Activated CD4-positive, CD25-positive, alpha-beta regulatory T cell (primary cell): ENCODE measurements at places on chromosomes 12 and 14.

- no peak for DNase-seq
Observed at GRCh38 chr14:38257507-38257906, 1.6 kb upstream of the CLEC14A start.

GRCh38 chr12:14525964-14526363 is 41.7 kb downstream of the PLBD1 start:
- no peak for DNase-seq

- DNase-seq: no peak
Observed at GRCh38 chr14:89304561-89304960, 112.5 kb downstream of the FOXN3 start.

DNA sequence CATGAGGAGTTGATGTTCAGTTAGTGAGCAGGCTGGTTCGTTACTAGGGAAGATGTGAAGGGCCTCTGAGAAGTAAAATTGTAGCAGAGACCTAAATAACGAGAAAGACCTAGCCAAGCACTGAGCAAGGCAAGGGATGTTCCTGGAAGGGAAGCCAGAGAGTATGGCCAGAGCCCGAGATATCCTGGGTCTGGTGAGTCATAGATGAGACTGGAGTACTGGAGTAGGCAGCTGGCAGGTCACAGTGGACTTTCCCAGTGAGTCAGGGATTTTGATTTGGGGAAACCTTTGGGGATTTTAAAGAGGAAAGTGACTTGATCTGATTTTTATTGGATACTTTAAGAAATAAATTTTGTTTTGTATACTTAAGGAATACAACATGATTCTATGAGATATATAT is 369.0 kb downstream of the DIO2 start:
- no peak for DNase-seq

- DNase-seq: no peak
Observed at GRCh38 chr14:68676511-68676943, 116.3 kb downstream of the ZFP36L1 start.

DNA sequence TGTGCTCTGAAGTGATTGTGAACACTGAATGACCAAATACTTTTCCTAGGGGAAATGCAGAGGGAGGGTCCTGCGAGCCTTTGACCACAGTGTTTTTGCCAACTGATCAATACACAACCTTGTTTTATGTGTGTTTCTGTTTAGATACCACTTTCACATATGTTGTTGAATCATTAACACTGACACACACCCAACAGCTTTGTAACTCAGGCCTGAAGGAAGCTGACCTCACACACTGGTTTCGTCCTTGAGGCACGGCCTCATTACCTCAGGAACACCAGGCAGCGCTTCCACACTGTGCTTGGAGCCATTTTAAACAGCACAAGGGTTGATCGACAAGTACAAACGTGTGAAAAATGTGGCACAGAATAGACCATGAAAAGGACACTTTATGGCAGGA is 60.0 kb downstream of the PPFIBP1 start:
- DNase-seq: no peak

DNA sequence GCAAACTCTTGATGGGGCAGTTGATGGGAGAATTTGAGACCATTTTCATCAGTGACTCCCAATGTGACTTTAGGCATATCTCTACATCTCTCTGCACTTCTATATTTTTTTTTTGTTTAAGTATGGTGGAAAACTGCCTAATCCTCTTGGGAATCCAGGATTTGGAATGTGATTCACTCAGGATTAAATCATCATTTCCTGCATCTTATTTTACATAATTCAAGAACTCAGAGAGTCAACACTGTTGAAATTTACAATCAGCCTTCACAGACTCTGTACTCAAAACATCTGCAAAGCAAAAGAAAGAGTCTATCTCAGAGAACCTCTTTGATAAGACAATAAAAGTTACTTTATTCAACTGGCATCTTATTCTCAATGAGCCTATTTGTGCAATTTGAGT is 260.7 kb upstream of the NOS1 start:
- DNase-seq: no peak

DNA sequence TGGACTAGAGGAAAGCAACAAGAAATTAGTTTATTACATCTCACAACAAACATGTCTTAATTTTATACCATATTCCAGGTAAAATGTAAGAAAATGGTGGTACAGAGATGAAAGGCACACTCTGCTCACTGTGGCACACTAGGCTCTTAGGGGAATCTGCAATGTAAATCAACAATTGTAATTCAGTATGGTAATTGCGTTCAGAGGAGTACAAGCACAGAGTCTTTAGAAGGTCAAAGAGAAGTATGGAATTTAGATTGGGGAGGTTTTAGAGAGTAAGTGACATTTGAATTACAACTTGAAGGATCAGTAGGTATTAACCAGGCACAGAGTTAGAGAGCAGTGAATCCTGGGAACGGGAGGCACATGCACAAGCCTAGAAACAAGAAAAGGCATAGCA is 694.0 kb upstream of the USP15 start:
- DNase-seq: no peak

DNA sequence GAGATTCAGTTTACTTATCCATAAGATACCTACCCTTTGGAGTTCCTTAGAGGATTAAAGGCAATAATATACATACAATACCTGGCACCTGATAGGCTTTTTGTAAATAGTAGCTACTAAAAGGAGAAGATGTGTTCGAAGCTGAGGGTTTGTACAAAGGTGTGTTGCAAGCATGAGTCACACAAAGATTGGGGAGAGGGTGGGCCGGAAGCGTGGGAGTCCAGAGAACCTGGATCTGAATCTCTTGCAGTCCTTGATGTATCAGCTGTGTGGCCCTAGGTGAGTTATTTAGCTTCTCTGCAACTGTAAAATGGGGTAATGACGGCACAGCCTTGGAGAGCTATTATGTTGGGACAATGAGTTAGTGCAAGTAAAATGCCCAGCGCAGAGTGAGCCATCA is 61.6 kb upstream of the PSMC1 start:
- no peak for DNase-seq

DNA sequence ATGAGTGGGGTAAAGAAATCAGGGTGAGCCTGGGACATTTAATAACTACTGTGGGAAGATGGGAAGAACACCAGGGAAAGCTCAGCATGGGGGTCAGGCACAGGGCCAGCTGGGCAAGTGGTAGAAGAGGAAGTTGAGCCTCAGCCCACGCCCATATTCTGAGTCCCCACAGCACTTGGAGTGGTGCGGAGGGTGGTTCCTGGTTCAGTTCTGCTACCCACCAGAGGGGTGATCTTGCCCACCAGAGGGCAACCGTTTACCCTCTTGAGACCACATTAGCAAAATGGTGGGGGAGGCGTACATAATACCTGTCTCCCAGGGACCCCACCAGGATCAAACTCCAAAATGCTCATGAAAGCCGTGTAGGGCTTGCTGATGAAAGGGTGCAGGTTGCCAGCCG is 16.8 kb upstream of the ANKRD33 start:
- DNase-seq: no peak

DNA sequence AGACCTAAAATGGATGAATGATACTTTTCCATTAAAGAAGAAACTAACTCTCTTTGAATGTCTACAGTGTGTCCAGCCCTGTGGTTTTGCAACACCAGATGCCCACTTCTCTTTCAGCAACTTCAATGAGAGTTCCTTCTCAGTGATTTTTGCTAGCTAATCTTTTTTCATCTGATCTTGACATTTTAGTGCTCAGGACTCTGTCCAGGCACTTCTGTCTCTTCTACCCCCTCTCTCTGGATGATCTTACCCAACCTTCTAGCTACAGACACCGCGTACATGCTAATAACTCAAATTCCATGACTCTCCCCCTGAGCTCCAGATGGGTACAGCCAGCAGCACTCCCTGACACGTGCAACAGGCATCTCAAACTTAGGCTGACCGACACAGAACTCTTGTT is 161.1 kb upstream of the FOXN3 start:
- DNase-seq: no peak

DNA sequence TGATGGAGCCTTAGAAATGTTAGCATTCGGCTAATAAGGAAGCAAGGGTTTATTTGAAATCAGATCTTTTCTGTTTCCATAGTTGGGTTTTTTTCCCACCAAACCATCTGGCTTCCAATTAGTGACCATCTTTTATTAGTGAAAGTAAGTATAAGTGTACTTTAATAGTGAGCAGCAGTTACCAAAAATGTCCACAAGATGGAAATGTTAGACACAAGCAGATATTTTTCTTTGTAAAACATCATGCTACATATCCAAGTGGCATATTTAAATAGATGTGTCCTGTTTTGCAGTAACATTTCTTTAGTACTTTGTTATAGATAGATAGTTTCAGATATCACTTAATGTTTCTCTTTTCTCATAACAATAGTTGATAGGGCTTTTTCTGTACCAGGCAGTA is 28.8 kb downstream of the YEATS4 start:
- DNase-seq: no peak

DNA sequence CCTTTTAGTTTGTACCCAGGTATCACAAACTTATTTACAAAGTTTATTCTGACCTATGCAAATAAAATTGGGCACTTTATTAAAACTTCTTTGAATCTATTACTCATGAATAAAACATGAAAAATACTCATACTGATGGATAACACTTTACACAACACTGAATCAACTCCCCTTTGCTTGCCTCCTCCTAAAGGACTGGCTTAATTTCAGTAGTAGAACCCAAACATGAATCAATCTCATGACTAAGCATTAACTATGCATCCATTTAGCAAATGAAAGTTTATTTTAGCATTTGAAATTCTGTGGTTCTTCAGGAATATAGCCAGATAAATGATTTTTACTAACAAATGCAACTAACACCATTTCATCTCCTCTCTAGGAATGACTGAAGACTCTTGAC is 32.4 kb downstream of the DENND5B start:
- no peak for DNase-seq

DNA sequence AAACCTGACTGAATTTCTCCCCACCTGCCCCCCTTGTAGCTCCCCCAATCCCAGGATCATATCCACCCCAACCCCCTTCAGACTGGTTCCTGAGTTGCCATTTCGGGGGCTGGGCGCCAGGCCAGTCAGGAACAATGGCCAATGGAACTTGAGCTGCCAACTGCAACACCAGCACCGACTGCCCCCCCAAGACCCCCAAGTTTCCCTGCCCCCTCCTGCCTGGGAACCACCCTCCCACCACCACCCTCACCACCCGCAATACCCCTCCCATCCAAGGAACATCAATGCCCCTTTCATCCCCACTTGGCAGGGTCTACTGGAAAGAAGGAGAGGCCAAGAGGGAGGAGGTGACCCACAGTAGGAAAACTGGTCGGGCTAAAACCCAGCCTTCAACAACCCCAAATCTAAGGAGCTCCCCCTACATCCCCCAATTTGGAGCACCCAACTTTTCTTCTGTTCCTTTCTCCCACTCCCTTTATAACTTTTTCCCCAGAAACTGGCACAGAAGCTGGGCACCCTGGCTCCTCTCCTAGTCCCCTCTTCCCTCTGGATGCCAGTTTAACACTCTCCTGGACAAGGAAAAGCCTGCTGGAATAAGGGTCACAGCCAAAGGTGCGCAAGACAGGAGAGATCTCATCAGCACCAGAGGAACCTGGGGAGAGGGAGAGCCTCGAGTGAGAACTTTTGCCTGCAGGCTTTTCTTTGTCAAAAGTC is 1.6 kb upstream of the NDRG2 start:
- no peak for DNase-seq

- no peak for DNase-seq
Observed at GRCh38 chr14:37063467-37064240, 108.8 kb downstream of the SLC25A21 start.

- DNase-seq: peak; percentile 4
Observed at GRCh38 chr12:27142101-27142721, 59.8 kb upstream of the C12orf71 start.

DNA sequence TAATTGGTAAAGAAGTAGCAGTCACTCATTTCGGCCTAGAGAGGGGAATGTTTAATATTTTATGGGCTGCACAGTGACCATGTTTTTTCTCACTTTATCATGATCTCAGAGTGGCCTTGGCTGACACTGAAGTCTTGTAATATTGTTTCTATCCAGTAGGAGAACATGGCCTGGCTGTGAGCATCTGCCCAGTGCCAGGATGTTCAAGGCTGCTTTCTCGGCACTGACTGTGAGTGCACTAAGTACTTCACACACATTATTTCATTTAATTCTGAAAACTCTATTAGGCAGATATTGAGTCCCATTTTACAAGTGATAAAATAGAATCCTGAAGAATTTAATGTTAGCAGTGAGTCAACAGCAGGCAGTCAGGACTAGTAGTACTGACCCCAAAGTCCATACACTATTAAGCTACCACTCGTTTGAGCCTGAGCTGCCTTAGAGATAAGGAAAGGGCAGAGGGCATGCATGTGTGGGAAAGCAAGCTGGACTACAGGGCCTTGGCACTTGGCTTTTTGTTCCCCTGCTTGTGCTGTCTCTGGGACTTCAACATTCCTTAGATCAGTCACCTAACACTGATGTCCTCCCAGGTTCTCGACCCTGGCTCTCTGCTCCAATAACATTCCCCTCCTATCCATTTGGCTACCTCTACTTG is 42.2 kb upstream of the APPL2 start:
- no peak for DNase-seq

- DNase-seq: no peak
Observed at GRCh38 chr12:127262615-127263014, 1004.4 kb upstream of the TMEM132C start.

DNA sequence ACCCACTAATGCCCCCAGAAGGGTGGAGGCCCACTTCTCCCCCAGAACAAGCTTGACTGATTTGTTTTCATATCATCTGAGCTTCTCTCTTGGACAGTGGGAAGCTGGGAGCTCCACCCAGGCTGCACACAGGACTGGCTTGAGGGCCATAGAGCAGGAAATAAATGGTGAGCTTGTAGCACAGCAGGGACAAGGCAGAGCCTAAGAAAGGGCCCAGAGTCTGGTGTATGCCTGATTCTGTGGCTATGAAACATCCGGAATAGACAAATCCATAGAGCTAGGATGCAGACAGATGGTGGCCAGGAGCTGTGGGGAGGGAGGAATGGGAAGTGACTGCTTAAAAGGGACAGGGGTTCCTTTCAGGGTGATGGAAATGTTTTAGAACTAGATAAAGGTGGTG is 79.0 kb downstream of the ARL6IP4 start:
- no peak for DNase-seq

GRCh38 chr12:104242546-104243206 is 27.1 kb downstream of the TXNRD1 start:
- DNase-seq: no peak

DNA sequence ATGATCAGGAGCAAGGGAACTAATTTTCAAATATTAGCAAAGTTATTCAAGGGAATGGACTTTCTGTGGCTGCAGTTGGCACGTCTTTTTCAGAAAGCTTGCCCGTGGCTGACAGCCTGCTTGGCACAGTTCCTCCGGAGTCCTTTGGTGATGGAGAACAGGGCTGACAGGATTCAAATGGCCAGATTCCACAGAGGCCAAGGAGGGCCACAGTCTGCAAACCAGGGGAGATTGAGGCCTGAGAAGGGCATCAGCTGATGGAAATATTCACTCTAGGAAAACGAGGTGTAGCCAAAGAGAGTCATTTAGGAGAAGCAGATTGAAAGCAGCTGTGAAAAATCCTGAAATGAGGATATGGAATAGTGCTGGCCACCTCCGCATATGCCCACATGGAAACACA is 178.3 kb downstream of the EMP1 start:
- no peak for DNase-seq

- DNase-seq: no peak
Observed at GRCh38 chr12:88015825-88016224, 13.4 kb downstream of the C12orf50 start.
